ENCODE measurements at places on chromosomes 16 and 17.

GRCh38 chr16:82881516-82881915 is 254.7 kb downstream of the CDH13 start:
- no peak for DNase-seq

DNA sequence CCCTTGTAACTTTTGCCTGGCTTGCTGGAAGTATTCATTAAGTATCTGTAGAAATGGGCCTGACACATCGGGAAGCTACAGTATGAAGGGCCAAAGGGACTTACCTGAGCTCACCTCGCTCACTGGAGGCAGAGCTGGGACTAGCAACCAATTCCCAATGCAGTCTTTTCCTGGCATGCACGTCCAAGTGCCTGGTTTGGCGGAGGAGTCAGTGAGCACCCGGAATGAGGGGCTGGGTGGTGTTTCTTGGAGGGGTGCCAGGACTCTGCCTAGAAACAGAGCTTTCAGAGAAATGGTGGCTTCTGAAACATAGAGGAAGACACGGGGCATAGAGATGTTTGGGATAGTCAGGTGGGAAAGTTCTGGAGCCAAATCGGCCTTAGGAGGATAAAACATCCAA is 18.4 kb upstream of the GPRC5C start:
- DNase-seq: no peak

DNA sequence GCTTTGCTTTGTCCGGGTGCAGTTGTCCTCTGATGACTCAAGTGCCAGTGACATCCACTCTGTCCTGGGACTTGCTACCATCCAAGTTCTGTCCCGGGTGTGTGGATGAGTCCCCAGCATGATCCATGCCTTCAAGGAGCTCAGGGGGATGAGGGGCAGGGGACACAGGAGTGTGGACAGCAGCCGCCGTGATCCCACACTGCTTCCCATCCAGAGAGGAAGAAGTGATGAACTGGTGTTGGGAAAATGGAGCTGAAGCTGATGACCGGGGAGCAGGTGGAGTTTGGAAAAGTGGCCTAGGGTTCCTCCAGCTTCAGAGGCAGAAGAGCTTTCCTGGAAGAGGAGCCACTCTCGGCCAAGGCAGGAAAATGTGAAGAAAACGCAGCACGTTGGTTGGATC is 249.6 kb upstream of the TNRC6C start:
- DNase-seq: no peak

GRCh38 chr16:84524346-84524920 is 20.0 kb upstream of the MEAK7 start:
- no peak for DNase-seq

DNA sequence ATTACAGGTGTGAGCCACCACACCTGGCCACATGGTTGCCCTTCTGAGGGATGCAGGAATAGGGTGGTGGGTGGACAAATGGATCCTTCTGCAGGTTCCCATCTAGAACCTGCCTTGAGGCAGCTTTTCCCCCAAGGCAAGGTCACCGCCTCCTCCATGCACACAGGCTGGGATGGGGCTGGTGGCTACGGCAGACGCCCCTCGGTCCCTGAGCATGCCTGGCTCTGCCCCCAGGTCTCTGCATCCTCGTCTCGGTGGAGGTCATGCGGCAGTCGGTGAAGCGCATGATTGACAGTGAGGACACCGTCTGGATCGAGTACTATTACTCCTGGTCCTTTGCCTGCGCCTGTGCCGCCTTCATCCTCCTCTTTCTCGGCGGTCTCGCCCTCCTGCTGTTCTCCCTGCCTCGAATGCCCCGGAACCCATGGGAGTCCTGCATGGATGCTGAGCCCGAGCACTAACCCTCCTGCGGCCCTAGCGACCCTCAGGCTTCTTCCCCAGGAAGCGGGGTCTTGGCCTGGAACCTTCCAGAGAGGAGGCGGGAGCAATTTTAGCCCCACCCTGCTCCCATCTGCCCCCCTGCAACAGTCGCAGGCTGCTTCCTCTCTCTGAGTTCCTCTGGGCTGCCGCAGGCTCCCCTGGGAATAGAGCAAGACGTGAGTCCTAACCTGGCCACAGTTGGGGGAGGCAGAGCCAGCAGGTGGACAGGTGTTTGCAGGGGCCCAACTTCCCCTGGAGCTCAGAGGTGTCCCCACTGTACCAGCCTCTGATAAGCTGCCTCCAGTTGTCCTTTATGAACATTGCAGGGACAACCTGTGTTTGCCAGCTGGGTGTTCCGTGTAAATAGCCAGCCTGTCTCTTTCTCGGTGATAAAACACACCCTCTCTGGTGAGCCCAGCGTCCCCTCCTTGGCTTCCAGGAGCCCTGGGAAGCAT is 11.7 kb downstream of the CACNG1 start:
- DNase-seq: no peak

GRCh38 chr17:45146890-45147580 is 1.2 kb upstream of the HEXIM1 start:
- peak; percentile 79 for DNase-seq

- no peak for DNase-seq
Observed at GRCh38 chr17:30958187-30958586, 12.7 kb upstream of the RNF135 start.

GRCh38 chr17:41464682-41465081 is 2.5 kb downstream of the KRT32 start:
- DNase-seq: peak; percentile 86

GRCh38 chr16:54282202-54282927 is 4.2 kb downstream of the IRX3 start:
- peak; percentile 29 for DNase-seq

DNA sequence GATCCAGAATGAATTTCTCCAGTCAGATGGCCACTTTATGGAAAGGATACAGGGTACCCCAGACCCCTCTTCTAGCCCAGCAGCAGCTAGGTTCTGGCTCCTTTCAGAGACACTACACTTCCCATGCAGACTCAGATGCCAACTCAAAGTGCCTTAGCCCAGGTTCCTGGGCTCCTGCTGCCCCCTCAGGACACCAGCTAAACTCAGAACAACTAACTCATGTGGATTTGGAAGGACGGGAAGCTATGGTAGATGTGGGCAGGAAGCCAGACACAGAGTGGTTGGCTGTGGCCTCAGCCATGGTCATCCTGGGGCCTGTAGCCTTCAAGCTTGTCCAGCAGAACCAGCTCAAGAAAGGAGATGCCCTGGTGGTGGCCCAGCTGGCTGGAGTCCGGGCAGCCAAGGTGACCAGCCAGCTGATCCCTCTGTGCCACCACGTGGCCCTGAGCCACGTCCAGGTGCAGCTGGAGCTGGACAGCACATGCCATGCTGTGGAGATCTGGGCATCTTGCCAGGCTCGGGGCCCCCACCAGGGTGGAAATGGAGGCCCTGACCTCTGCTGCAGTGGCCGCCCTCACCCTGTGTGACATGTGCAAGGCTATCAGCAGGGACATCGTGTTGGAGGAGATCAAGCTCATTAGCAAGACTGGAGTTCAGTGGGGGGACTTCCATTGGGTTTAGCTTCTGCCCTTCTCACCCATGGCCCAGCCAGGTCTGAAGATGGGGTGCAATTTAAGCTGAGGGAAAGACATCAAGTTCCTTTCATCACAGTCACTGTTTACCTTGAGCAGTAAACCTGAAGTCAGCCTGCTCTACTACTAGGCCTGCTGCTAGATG is 111.8 kb downstream of the N4BP1 start:
- no peak for DNase-seq

DNA sequence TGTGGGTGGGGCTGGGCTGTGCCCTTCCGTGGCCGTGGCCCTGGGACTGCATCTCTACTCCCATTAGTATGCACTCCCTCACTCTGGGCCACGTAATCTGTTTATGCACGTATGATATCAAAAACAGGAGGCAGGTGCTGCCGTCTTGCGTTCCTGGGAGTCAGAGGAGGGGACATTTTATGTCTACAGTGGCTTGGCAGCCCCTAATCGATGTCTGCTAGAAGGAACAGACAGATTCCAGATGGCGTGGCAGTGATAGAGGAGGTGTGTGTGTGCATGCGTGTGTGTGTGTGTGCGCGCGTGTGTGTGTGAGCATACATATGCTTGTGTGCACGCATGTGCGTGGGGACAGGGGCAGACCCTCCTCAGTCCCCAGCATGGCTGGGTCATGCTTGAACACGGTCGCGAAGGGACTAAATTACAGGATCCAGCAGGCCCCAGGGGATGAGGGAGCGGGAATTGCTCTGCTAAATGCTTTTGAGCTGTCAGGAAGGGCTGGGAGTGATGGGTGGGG is 44.7 kb downstream of the SREBF1 start:
- no peak for DNase-seq

DNA sequence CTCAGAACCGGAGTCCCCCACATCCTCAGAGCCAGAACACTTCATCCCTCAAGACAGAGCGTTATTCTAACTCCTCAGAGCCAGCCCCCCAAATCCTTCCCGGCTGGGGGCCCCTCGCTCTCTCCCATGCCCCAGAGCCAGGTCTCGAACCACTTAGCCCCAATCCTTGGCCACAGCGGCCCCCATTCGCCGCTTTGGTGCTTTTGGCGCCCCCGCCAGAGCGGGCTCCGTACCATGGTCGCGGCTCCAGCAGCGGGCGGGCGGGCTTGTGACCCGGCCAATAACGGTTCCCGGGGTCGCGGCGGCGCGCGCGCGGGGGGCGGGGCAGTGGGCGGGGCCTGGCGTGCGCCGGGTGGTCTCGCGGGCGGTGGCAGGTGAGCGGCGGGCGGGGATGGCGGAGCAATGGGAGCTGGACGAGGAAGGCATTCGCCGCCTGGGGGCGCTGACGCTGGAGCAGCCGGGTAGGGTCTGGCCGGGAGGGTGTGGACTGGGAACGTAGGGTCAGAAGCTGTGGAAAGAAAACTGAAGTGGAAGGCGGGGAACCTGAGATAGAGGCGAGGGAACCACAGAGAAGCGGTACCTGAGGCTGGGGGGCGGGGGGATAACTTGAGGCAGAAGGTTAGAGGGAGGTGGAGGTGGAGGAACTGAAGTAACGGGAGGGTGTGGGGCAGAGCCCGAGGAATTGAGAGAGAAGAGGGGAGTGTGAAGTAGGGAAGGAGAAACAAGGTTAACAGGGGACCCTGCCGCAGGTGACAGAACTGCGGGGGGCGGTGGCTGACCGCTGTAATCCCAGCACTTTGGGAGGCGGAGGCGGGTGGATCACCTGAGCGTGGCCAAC is at the start of the genes KCTD19 and LRRC36:
TSS of gene KCTD19 (minus strand) at position 270 of the 838 bp plus-strand sequence. CDS start at position 236, 34 bp downstream.
TSS of gene LRRC36 (plus strand) at position 344 of the 838 bp plus-strand sequence. CDS start at position 392, 48 bp downstream.
- peak; percentile 24 for DNase-seq

DNA sequence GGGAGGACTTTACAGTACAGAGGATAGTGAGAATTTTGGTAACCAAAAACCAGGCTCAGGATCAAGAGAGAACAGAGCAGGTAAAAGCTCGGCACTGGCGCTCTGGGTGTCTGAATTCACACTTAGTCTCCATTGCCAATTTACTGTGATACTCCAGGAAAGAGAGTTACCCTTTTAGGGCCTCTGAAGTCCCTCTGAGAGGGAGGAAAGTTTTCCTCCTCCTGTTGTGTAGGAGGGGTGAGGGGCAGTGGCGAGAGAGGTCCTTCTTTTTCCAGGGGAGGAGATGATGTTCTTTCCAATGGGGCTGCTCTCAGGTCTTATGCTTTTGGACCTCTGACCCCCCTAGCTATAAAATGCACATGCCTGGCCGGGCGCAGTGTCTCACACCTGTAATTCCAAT is 5.4 kb upstream of the TNS4 start:
- DNase-seq: no peak

DNA sequence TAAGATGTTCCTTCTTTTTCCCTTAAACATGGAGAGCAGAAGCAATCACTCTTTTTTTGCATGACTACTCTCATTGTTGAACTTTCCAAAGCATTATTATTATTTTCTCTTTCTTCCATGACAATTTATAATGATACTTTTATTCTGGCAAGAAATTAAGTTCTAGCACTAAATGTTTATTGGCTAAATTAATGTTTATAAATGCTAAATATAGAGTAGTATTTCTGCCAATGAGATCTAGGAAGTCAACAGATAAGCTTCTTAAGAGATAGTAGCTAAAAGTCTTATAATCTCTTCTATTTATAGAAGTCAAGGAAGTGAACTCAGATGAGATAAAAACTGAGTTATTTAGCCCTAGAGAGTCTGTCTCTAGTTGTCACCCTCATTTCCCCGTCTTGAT is 920.1 kb downstream of the KCNJ2 start:
- DNase-seq: no peak

DNA sequence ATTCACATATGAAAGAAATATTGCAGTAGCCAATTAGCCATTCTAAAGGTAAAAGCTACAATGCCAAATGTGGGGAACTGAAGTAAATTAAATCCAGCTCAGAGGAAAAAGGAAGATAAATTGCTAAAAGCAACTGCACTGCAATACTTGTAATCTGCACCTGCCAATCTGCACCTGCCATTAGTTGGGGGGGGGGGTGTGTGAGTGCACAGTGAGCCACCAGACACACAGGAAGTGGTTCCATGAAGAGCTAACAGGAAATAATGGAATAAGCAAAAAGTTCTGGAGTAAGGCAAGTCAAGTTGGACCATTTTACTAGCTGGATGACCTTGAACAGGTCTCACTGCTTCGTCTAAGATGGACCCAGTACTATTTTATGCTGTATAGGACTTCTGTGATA is 191.8 kb downstream of the PARN start:
- no peak for DNase-seq

DNA sequence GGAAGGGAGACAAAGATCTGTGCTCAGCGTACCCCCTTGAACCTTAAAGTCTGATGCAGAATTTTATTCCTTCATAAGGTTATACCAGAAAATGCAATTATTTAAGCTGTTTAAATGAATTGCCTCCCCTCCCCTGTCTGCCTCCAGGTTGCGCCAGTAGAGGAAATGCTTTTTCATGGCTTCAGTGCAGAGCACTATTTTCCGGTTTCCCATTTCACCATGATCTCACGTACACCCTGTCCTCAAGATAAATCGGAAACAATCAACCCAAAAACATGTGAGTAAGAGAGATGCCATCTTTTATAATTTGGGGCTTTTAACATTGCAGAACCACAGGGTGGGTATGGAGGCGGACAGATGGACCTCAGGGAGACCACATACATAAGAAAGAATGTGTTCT is 15.5 kb downstream of the IQCK start:
- DNase-seq: no peak

- peak; percentile 43 for DNase-seq
Observed at GRCh38 chr17:76458580-76459490, 5.9 kb upstream of the UBE2O start.

DNA sequence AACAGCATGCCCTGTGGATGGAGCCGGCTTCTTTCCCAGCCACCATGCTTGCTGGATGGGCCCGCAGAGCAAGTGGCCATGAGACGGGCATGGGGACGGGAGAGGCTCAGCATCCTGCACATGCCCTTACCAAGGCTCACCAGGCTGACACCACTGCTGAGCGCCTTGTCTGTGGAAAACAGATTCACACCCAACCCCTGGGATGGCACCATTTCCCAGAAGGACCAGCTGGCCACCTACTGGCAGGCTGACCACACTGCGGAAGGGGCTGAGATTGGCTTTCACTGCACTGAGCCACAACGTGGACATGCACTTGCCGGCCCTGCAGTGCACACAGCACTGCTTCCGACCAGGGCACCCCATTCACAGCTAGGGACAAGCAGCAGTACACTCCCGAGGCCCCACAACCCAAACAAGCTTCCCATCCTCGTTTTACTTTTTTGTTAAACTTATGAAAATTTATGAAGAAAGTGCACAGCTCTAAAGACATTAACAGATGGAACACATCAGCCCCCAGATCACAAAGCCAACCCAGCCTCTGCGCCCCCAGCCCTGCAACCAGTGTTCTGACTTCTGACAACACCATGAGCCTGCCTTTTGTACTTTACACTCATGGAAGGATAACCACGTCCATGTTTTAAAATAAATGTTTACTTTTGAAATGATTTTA is 13.9 kb upstream of the KRTAP17-1 start:
- DNase-seq: peak; percentile 55

Data from fibroblast of mammary gland (primary cell).